Activated CD4-positive, alpha-beta T cell treated with anti-CD3 and anti-CD28 coated beads for 36 hours (primary cell): ENCODE measurements at places on chromosomes 16 and 17.

DNA sequence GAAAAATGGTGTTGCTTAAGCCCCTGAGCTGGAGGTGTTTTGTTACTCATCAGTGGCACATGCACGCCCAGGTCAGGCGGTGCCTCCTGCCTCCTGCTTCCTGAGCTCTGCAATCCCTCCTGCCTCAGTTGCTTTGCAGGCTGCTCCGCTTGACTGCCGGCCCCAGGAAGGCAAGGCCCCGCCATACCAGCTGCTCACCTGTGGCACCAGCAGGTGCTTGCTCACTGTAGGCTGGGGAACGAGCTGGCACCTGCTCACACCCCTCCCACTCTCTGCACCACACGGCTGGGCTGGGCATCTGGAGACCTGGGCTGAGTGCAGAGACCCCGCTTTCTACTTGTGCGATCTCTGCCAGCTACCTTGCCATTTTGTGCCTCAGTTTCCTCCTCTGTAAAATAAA lies 200.2 kb downstream of the RBFOX3 start:
- no peak for DNase-seq

DNA sequence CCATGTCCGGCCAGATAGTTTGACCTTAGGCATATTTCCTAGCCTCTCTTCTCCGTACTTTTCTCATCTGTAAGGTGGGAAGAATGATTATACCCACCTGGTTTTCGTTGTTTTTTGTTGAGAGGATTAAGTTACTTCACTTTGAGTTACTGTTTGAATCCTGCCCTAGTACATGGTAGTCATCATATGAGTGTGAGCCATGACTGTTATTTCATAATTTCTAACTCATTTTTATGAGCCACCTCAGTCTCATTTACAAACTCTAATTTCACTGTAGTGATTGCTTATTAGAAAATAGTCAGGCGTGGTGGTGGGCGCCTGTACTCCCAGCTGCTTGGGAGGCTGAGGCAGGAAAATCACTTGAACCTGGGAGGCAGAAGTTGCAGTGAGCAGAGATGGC lies 45.1 kb downstream of the YPEL2 start:
- no peak for DNase-seq

GRCh38 chr16:49635009-49635350 lies 220.9 kb downstream of the ZNF423 start:
- no peak for DNase-seq

DNA sequence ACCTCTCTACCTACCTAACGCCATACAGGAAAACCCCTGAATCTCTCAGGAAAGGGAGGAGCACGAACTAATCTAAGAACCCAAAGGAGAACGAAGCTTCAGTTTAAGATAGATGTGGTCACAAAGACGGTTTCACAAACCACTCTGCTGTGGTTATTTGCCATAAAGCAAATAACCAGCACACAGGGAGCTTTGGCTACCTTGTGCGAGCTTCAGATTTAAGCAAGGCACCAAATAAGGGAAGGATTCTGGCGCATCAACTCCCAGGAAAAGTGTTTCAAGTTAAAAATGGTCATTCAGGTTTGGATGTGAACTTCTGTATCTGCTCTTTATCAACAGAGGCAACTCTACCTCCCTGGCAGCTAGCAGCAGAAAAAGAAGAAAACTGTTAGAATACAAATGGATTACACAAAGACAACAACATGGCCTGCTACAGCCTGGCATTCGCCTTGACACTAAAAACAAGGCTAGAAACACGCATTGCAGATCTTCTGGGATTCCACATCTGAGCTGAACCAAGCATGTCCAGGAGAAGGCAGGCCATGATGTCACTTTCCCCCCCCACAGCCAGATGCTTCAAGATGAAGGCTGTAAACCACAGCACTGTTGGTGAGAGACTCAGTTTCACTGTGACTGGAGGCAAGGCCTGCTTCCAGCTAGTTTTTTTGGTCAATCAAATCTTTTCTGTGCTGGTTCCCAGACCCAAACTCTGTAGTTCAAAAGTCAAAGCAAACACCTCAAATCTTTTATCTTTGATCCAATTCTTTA lies 43.6 kb downstream of the SMG6 start:
- DNase-seq = peak; percentile 90

- no peak for DNase-seq
Measured at GRCh38 chr17:6568184-6568758, 11.9 kb upstream of the PITPNM3 start.

GRCh38 chr17:39623356-39623950 lies 3.3 kb upstream of the PPP1R1B start:
- DNase-seq = peak; percentile 93

DNA sequence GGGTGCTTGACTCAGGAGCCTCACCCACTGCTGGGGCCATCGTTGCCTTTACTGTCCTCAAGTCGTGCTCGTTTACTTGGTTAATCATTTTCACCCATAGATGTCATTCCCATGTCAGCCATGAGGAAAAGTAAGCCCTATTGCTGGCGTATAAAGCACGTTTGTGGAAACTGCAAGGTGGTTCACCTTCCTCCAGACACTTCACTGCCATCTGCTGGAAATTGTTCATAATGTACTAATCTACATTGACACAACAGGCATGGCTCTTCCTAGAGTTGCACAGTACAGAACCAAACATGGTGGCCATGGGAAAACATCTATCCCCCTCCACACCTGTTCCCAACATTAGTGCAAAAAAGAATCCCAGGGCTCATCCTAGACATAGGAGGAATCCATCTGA lies 116.6 kb downstream of the ZNF18 start:
- DNase-seq = no peak

DNA sequence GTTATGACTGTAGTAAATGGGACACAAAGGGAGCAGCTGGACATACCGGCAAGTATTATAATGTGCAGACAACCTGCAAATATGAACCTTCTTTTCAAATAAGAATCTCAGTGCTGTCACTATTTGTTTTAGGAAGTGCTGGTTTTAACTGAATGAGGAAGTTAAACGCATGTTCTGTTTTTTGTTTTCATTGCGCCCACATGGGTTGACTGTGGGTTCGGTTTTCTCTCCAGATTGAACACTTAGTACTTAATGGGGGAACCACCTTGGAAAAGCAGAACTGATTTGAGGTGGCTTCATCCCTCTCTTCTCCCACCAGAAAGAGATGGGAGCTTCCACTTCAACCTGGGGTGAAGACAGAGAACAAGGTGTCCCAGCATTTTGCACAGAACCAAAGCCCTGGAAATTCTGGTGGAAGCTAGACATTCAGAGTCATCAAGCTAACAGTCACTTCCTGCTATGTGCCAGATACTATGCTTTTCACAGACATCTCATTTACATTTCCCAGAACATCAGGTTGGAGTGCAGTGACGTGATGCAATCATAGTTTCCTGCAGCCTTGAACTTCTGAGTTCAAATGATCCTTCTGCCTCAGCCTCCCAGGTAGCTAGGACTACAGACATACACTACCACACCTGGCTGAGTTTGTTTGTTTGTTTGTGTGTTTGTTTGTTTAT lies 149.8 kb downstream of the CDH13 start:
- no peak for DNase-seq

DNA sequence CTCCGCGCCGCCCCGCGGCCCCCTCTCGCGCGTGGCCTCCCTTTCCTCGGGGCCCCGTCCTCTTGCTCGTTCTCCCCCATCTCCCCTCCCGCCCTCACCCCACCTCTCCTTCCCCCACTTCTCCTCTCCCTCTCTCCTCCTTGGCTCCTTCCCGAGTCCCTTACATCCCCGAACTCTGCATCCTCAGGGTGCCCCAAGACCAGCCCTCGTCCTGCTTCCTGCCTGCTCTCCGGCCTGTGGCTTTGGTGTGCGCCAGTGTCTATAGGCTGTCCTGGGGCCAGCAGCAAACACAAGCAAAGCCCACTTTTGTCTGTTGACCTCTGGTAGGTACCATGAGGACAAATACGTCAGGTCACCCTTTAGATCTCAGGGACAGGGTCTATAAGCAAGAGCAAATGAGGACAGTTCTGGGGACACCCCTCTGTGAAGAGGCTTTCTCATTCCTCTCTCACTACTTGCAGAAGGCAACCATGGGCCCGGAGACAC lies 284 bp upstream of the COPZ2 start:
- no peak for DNase-seq
